ENCODE measurements at places on chromosomes 3 and 15.

DNA sequence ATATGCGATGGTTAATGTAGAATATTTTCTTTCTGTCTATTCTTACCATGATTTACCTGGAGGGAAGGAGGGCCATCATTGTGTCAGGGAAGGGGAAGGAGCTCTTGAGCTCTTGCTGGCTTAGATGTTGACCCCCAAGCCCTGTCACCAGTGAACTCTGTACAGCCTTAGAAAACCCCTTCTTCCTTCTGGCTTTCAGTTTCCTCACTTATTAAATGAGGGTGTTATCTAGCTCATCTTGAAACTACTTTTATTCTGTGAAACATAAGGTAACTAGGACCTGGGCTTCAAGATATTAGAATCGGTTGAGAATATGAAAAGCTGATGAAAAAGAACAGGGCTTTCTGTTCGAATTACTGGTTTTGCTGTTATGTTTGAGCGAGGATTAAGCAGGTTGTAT, 25.1 kb upstream of the UTS2B start:
- DNase-seq = no peak

DNA sequence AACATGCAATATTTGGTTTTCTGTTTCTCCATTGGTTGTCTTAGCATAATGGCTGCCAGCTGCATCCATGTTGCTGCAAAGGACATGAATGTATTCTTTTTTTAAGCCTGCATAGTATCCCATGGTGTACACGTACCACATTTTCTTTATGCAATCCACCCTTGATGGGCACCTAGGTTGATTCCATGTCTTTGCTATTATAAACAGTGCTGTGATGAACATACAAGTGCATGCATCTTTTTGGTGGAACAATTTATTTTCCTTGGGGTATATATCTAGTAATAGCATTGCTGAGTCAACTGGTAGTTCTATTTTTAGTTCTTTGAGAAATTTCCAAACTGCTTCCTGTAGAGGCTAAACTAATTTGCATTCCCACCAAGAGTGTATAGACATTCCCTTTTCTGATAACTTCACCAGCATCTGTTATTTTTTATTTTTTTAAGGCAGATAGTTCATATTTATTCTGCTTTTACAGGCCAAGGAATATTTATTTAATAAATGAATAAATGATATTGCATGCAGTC, 62.4 kb upstream of the NPHP3 start:
- DNase-seq = no peak

DNA sequence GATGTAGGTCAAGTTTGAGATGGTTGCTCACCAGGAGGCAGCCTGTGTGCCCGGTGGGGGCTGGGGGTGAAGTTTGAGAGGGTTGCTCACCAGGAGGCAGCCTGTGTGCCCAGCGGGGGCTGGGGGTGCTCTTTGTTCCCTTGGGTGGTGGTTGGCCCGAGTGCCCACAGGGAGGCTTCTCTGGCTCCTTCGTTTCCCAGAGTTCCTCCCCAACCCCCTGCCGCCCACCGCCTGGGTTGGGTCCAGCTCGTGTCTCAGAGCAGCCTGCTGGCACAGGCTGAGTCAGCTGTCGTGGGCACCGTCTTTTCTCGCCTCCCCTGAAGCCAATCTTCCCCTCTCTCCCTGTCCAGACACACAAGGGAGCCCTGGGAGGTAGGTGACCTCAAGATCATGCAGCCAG, 3.1 kb downstream of the APBA2 start:
- DNase-seq = no peak

GRCh38 chr3:194768586-194768985, 82.9 kb downstream of the FAM43A start:
- DNase-seq = no peak

- DNase-seq = peak; percentile 20
Observed at GRCh38 chr15:34436956-34437442, 609 bp downstream of the GOLGA8A start.

DNA sequence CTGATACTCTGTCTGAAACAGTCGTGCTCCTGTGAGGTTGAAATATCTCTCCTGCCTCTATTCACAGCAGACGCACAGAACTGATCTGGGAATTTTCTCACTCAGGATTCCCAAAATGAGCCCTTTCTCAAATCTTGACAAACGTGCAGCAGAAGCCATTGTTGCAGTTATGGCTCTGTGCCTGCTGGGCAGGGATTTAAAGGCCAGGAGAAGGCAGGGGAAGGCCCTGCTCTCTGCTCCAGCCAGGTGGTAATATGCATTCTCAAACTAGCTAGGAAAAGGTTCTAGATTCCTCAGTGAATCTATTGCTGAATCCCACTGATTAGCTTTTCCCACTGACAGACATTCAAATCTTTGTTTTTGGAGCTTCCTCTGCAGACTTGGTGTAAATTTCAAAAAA, 2.2 kb downstream of the MINAR1 start:
- no peak for DNase-seq
